ENCODE measurements at places on chromosomes 5 and 9.

DNA sequence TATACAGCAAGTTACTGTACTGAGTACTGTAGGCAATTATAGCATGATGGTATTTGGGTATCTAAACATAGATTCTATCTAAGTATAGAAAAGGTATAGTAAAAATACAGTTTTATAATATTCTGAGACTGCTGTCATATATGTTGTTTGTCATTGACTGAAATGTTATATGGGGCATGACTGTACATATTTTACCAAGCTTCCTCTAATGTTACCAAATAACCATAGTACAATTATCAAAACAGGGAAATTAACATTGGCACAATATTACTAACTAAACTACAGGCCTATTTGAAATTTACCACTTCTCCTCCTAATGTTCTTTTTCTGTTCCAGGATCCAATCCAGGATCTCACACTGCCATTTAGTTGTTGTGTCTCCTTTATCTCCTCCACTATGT lies 18.5 kb downstream of the NPR3 start:
- DNase-seq, result no peak

- no peak for DNase-seq
Measured at GRCh38 chr5:140989254-140990020, 23.2 kb downstream of the PCDHAC2 start.

GRCh38 chr9:81519816-81520495 lies 169.4 kb downstream of the TLE1 start:
- DNase-seq, result no peak

DNA sequence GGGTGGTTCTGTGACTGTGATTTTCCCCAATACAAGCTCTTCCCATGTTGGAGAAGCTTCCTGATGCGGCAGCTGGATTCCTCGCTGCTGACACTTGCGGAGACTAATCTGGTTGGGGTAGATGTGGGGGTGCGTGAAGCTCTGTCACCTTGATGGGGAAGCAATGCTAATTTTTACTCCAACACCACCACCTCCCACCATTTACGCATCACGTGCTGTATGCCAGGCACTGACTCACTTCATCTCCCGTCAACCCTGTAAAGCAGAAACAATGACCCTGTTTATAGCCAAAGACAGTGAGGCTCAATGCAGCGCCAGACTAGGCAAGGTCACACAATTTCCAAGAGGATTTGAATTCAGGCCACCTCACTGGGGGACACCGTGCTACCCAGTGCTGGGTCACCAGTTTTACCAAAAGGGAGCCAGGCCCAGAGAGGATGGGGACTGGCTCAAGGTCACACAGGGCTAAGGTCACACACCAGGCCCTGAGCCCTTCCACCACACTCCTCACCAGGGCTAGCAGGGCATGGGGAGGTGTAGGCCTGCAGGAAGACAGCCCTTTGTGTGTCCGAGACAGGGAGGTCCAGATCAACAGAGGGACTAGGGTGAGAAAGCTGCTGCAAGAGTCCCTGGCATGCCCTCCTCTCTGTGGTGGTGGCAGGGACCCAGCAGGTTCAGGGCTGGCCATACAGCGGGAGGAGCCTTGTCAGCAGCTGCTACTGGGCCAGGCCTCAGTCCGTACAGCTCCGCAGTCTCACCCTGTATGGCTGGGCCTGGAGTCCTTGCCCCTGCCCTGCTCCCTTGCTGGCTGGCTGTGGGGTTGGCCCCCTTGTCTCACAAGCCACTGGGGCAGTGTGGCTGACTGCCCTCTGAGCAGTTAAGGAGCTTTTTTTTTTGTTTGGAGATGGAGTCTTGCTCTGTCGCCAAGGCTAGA lies 3.3 kb downstream of the STKLD1 start:
- DNase-seq, result no peak

- DNase-seq, result no peak
Measured at GRCh38 chr9:35102465-35102768, 514 bp downstream of the STOML2 start.

GRCh38 chr9:130219661-130220096 lies 45.9 kb upstream of the HMCN2 start:
- no peak for DNase-seq

- no peak for DNase-seq
Measured at GRCh38 chr5:74903165-74903787, 37.1 kb upstream of the FAM169A start.

GRCh38 chr9:130522233-130522808 lies 57.1 kb upstream of the FUBP3 start:
- no peak for DNase-seq

GRCh38 chr5:150523472-150524350 lies 15.8 kb downstream of the NDST1 start:
- DNase-seq, result peak; percentile 52

DNA sequence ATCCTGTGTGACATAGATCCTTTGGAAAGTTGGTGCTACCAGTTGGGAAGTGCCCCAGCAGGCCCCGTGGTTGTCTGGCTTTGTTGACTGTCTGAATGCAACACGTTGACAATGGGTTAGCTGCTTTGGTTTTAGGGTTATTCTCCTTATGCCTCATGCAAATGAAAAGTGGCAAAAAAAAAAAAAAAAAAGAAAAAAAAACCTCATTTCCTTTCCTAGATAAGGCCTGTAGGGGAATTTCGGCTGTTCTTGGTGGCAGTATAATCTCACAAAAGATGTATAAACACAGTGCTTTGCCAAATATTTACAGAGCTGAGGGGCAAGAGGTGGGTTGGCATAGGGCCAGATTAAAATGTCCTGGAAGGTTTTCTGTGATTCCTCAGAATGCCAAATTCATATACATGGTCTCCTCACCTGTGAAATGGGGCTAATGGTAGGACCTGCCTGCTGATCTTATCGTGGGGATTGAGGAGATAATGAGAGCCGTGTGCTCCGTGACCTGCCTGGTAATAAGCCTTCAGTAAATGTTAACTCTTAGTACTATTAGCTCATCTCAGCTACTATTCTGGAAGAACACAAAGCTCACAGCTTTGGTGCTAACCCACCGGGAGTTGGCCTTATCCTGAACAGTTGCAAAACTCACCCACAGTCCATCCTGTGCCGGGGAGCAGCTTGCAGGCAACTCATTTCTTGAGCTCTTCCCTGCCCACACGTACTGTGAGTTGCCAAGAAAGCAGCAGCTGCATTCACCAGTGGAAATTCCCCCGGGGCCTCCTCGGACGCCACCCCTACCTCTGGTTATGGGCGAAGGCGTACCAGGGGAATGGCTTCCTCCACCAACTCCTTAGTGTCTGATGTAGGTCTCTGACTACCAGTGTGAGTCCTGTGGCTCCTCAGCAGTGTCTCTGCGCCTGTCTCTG lies 220.3 kb downstream of the NR3C1 start:
- no peak for DNase-seq

GRCh38 chr9:89720696-89721175 lies 115.9 kb downstream of the GADD45G start:
- no peak for DNase-seq

DNA sequence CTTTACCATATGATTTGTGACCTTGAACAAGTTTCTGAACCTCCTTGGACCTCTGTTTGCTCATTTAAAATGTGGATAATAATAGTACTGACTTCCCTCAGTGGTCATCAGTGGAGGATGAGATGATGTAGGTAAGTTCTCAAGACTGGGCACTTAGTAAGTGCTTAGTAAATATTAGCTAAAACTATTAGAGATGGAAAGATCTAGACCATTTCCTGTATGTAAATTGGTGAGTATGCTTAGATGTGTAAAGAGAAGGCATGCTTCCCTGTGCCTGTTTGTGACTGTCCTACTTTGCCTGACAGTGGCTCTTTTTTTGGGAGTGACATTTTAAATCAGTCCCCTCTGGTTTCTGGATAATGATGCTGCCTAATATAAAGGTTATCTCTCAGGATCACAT lies 288.1 kb downstream of the GABRB2 start:
- DNase-seq, result no peak

DNA sequence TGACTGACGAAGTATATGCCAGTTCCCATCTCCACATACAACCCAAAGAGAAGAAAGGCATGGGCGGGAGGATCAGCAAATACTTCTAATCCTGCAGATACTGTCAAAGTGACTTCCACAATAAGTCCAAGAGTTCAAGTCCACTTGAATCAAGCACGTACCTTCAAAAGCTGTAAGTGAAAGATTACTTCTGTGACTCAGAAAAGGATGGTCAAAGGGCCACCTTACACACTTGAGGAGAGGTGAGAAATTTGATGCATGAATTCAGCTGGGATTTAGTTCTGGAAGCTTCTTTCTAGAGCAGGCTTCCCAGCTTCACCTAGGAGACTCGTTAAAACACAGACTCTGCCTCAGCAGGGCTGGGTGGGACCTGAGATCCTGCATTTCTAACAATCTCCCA lies 357.5 kb downstream of the GLIS3 start:
- no peak for DNase-seq

DNA sequence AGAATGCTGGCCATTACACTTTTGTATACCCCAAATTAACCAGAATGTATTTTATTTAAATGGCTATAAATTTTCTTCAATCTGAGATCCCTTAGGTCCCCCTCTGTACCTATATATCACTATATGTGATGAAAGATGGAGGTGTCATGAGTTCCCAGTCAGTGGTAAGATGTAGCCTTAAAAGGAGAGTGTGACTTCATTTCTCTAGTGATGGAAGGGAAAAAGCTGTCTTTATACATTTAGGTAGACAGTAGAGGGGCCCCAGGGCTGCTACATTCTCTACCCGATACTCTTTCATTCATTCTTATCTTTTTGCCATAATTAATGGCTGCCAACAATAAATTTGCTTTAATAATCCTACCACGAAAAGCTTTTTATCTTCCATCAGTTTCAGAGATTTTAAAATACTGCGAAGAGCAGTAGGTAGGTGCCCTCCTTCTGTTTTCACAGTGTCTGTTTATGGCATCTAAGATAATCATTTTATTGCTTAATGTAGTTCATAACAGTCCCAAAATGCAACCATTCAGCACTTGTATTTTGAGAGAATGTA lies 301.3 kb downstream of the ZNF608 start:
- DNase-seq, result no peak

DNA sequence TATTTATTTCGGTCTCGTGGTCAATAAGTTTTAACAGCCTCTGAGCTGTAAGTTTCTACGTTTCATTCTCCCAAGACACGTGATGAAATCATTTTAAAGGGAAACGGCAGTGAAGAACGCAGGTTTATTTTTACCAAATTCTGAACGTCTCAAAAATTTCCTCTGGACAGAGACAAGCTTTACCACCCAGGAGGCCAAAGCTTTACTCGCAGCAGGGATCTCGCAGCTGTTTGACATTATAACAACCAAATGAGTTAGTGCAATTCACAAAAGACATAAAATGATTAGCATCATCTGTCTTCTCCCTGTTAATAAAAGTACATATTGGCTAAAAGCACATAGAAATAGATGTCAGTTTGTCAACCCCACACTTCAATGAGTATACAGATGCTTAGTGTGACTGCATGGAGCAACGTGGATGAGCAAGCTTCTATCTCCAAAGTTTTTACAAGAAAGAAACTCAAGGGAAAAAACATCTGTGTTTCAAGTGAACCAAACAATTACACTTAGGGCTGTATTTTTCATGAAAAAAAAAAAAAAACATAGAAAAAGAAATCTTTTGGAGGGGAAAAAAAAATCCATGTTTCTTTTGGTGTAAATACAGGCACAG lies 2.5 kb downstream of the SEMA5A start:
- no peak for DNase-seq

GRCh38 chr9:107137495-107138202 lies 145.4 kb upstream of the RAD23B start:
- no peak for DNase-seq

DNA sequence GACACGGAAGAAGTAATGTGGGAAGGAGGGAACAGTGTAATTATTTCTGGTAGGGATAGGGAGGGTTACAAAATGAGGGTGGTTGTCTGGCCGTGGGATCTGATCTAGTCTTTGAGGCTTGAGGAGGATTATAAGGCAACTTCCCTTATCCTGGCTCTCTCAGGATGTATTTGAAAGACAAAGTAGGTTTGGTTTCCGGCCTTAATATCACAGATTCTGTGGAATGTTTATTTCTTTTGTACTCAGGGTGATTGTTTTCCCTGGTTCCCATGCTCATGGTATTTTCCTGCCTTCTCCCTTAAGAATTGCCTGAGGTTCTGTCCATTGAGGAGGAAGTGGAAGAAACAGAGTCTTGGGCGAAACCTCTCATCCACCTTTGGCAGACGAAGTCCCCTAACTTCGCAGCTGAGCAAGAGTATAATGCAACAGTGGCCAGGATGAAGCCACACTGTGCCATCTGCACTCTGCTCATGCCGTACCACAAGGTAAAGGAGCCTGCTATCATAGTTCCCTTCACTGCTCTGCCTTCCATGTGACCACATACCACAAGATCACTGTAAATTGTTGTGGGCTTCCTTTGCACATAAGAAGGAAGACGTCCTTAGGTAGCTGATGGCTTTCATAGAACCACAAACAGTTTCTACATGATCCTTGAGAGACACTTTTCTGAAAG lies 253.8 kb downstream of the KDM4C start:
- no peak for DNase-seq

DNA sequence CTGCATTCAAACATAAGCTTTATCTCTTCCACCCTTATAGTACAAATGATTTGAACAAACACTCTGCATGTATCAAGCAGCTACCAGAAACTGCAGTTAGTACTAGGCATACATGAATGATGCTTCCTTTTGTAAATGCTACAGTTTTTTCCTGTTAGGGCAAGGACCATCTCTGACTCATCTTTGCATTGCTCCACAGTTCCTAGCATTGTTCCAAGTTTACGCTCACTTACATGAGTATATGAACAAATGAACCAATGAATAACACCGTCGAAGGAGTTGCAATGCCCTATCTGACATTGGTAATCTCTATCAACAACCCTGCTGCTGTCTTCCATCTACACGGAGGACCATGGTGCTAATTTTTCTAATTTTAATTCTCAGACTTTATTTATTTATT lies 2.1 kb upstream of the ALDH7A1 start:
- no peak for DNase-seq

- DNase-seq, result no peak
Measured at GRCh38 chr9:75039801-75040200, 11.7 kb upstream of the CARNMT1 start.

DNA sequence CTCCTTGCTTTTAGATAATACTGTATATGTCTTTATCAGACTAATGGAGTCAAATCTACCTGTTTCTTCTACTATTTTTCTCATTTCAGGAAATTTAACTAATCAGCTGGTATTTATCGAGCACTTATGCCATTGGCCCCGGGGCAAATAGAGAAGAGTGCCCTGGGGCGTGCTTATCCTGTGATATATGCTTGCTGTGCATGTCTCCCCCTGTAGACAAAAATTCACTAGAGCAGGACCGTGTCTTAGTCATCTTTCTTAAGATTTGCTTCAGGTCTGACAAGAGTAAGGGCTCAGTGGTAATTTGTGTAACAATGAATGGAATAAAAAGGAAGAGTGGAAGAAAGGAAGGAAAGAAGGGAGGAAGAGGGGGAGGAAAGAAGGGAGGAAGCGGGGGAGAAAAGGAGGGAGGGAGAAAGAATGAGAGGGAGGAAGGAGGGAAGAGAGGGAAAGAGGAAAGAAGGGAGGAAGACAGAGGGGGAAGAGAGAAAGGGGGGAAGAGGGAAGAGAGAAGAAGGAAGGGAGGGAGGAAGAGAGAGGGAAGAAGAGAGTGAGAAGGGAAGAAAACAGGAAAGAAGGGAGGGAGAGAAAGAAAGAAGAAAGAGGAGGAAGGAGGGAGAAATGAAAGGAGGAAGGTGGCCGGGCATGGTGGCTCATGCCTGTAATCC lies 295.7 kb upstream of the PANK3 start:
- DNase-seq, result no peak

- DNase-seq, result no peak
Measured at GRCh38 chr5:116380621-116381020, 194.0 kb downstream of the SEMA6A start.

GRCh38 chr5:54150841-54151240 lies 159.5 kb downstream of the ARL15 start:
- no peak for DNase-seq
